ENCODE measurements at places on chromosomes 1 and 21. TPM values are rescaled to one million over a fixed set of nuclear protein-coding genes. Genes with fewer than 3 reads are reported as not detected.

Gene GDAP2
- 31.7 TPM for total RNA-seq

Gene ACADM
- total RNA-seq = 53.4 TPM

Gene ZBTB17
- total RNA-seq = 51.5 TPM

Gene C8B
- not detected for total RNA-seq

Gene WDR64
- not detected for total RNA-seq

Gene OR6K6
- total RNA-seq = not detected

Gene ZSWIM5
- total RNA-seq = 1.3 TPM

Gene LCE1B
- not detected for total RNA-seq

Gene NPHS2
- not detected for total RNA-seq

DNA sequence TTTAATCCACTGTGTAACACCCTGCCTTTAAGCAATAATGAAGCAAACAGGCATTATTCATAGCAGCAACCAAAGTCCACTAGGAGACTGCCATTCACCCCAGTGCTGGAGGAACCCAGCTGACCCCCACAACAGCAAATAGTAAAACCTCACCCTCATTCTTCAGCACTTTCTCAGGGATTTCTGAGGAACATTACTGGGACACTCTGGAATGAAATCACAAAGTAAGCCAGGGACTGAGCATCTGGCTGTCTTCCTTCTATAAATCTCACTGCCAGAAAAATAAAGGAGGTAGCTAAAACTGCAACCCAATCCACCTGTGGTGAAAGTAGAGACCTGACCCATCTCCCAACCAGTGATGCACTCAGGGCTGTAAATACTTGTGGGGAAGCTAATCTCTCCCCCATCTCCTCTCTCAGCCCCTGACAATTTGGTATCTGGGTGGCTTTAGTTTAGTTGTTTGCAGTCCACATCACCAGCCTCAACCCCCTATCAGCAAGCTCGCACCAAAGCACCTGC, 47.1 kb downstream of the COL6A1 start:
- H3K4me3 ChIP-seq = no peak overlapping the region
- H3K27ac ChIP-seq = no peak overlapping the region
- H3K27me3 ChIP-seq = no peaks in the 10 kb centered on the region
- H3K36me3 ChIP-seq = no peaks in the 10 kb centered on the region

DNA sequence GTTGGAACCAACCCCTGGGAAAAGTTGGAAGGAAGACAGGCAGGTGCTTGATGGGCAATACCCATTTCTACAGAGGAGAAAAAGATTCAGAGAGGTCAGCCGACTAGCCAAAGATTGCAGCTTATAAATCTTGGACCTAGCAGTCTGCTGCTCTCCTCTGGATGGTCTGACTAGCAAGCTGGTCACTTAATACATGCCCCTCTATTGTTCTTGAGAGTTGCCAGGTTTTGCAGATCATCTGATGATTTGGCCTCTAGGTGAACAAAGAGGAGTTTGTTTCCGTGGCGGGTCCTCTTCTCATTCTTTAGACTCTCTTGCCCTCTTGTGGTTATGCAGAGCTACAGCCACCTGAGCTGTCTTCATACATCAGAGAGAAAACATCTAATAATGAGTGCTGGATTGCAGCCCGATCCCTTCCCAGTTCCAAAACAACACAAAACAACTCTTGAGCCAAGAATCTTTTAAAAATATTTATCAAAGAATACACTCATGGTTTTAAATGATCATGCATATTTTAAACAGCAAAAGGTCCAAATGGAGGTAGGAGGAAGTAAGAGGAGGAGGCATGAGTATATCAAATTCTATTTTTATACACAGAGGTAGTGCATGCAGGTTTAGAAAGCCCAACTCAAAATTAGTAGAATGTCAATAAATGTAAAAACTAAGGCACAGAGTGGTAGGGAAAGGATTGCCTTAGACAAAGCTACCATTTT, 115.7 kb downstream of the SLC30A10 start:
- DNase-seq = no peak
- H3K4me1 ChIP-seq = no peaks in the 10 kb centered on the region
- no peak overlapping the region for H3K4me3 ChIP-seq
- no peak overlapping the region for H3K27ac ChIP-seq
- no peaks in the 10 kb centered on the region for H3K36me3 ChIP-seq

DNA sequence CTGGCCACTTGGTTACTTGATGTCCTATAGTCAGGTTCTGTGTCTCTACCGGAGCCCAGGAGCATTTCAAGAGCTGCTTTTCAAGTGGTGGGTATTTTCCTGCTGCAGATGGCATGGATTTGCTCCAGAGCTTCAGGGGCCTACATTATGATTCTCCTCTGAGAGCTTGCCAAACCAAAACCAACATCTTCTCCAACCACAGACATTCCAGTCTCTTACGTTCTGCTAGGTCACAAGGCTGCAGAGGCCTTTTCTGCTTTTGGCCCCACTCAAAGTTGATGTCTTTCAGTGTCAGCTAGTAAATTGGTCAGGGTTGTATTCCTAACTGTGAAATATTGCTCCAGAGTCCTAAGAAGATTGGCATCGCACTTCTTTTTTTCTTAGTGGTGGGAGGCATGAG, 14.7 kb upstream of the AQP10 start:
- no peak for DNase-seq
- H3K36me3 ChIP-seq = no peaks in the 10 kb centered on the region
- no peak overlapping the region for H3K4me3 ChIP-seq
- H3K27ac ChIP-seq = no peak overlapping the region
- H3K27me3 ChIP-seq = no peaks in the 10 kb centered on the region
- H3K4me1 ChIP-seq = no peaks in the 10 kb centered on the region

GRCh38 chr1:154871374-154871773, 1.3 kb upstream of the KCNN3 start:
- H3K27me3 ChIP-seq = peaks cover 13% of the 10 kb centered on the region
- no peaks in the 10 kb centered on the region for H3K36me3 ChIP-seq
- no peak overlapping the region for H3K27ac ChIP-seq
- DNase-seq = no peak
- H3K4me1 ChIP-seq = no peaks in the 10 kb centered on the region

GRCh38 chr1:247331525-247332214, at the start of gene ZNF496:
TSS of gene ZNF496 (minus strand) at chr1:247331867. CDS start at chr1:247329578, 2,289 bp downstream.
- H3K36me3 ChIP-seq = peaks cover 3% of the 10 kb centered on the region
- no peaks in the 10 kb centered on the region for H3K27me3 ChIP-seq
- peak; percentile 55 for DNase-seq
- H3K27ac ChIP-seq = peak within 1 kb of the TSS; percentile 69
- H3K4me1 ChIP-seq = peaks cover 10% of the 10 kb centered on the region
- peak within 1 kb of the TSS; percentile 63 for H3K4me3 ChIP-seq

DNA sequence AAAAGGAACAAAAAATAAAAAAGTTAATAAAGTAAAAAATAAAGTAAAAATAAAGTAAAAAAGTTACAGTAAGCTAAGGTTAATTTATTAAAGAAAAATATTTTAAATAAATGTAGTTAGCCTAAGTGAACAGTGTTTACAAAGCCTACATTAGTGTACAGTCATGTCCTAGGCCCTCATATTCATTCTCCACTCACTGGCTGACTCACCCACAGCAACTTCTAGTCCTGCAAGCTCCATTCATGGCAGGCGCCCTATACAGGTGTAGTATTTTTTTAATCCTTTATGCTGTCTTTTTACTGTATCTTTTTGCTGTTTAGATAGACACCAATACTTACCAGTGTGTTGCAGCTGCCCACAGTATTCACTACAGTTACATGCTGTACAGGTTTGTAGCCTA, 12.4 kb downstream of the ADAR start:
- no peak overlapping the region for H3K27ac ChIP-seq
- no peak overlapping the region for H3K4me3 ChIP-seq
- no peak for DNase-seq
- no peaks in the 10 kb centered on the region for H3K27me3 ChIP-seq
- peaks cover 77% of the 10 kb centered on the region for H3K36me3 ChIP-seq
- no peaks in the 10 kb centered on the region for H3K4me1 ChIP-seq

GRCh38 chr1:226706684-226707083, 32.4 kb downstream of the ITPKB start:
- H3K27me3 ChIP-seq = no peaks in the 10 kb centered on the region
- H3K36me3 ChIP-seq = peaks cover 3% of the 10 kb centered on the region
- DNase-seq = no peak
- no peak overlapping the region for H3K27ac ChIP-seq

- H3K27me3 ChIP-seq = no peaks in the 10 kb centered on the region
- DNase-seq = no peak
- H3K36me3 ChIP-seq = no peaks in the 10 kb centered on the region
Measured at GRCh38 chr1:46437723-46438122, 43.6 kb downstream of the FAAH start.

DNA sequence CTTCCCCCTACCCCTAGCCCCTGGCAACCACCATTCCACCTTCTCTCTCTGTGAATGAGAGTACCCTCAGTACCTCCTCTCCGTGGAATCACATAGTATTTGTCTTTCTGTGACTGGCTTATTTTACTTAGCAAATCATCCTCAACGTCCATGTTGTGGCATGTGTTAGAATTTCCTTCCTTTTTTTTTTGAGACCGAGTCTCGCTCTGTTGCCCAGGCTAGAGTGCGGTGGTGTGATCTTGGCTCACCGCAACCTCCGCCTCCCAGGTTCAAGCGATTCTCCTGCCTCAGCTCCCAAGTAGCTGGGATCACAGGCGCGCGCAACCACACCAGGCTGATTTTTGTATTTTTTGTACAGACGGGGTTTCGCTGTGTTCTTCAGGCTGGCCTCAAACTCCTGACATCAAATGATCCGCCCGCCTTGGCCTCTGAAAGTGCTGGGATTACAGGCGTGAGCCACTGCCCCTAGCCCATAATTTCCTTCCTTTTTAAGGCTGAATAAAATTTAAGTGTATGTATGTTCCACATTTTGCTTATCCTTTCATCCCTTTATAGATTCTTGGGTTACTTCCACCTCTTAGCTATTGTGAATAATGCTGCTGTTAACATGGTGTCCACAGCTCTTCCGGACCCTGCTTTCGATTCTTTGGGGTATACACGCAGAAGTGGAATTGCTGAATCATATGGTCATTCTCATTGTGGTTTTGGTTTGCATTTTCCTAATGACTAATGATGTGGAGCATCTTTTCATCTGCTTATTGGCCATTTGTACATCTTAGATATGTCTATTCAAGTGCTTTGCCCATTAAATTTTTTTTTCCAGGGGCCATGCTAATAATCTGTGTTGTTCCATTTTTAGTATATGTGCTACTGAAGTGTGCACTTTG, 32.3 kb downstream of the ERRFI1 start:
- H3K4me3 ChIP-seq = no peak overlapping the region
- H3K4me1 ChIP-seq = no peaks in the 10 kb centered on the region
- no peak for DNase-seq
- H3K36me3 ChIP-seq = no peaks in the 10 kb centered on the region
- H3K27ac ChIP-seq = no peak overlapping the region

- no peak overlapping the region for H3K27ac ChIP-seq
- H3K4me1 ChIP-seq = no peaks in the 10 kb centered on the region
- no peak for DNase-seq
- H3K27me3 ChIP-seq = no peaks in the 10 kb centered on the region
Measured at GRCh38 chr1:50920409-50920808, 39.7 kb downstream of the FAF1 start.

DNA sequence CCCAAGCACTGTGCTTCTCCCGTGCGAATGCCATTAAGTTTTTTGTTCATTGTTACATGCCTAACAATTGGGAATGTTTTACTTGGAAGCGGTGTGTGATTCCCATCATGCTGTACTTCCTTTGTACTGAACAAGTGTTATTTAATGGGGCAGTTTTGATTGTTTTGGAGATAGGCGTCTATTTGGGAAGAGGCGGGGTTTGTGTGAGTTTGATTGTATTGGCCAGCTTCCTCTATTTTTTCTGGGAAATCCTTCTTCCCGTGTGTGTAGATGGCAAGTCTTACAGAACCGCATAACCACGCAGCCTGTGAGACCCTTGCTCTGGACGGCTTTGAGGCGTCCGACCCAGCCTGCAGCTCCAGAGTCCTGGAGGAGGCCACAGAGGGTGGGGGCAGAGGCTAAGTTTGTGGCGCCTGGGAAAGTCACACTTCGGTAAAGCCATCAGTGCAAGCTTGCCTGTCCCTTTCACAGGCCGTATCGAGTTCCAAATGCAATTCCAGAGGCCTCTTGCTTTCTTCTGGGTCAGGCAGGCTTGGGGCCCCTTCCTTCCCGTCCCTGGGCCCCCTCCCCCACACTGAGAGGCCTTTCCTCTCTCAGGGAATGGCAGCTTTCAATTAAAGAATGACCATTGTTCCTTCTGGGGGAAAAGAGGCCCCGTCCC, 210.3 kb downstream of the TOMM20 start:
- H3K27me3 ChIP-seq = no peaks in the 10 kb centered on the region
- H3K4me3 ChIP-seq = no peak overlapping the region
- no peaks in the 10 kb centered on the region for H3K36me3 ChIP-seq
- DNase-seq = no peak
- H3K27ac ChIP-seq = no peak overlapping the region
- peaks cover under 1% of the 10 kb centered on the region for H3K4me1 ChIP-seq

- no peaks in the 10 kb centered on the region for H3K4me1 ChIP-seq
- H3K36me3 ChIP-seq = no peaks in the 10 kb centered on the region
- DNase-seq = no peak
- no peaks in the 10 kb centered on the region for H3K27me3 ChIP-seq
- no peak overlapping the region for H3K4me3 ChIP-seq
Measured at GRCh38 chr1:234498448-234499118, 19.6 kb upstream of the TARBP1 start.

- H3K36me3 ChIP-seq = no peaks in the 10 kb centered on the region
- no peak for DNase-seq
- no peak overlapping the region for H3K27ac ChIP-seq
- H3K4me1 ChIP-seq = no peaks in the 10 kb centered on the region
- no peaks in the 10 kb centered on the region for H3K27me3 ChIP-seq
Measured at GRCh38 chr1:247378334-247379073, 37.5 kb upstream of the NLRP3 start.

GRCh38 chr1:24437631-24438396, 22.2 kb downstream of the NIPAL3 start:
- H3K4me3 ChIP-seq = no peak overlapping the region
- H3K36me3 ChIP-seq = peaks cover 13% of the 10 kb centered on the region
- H3K4me1 ChIP-seq = peaks cover 9% of the 10 kb centered on the region

DNA sequence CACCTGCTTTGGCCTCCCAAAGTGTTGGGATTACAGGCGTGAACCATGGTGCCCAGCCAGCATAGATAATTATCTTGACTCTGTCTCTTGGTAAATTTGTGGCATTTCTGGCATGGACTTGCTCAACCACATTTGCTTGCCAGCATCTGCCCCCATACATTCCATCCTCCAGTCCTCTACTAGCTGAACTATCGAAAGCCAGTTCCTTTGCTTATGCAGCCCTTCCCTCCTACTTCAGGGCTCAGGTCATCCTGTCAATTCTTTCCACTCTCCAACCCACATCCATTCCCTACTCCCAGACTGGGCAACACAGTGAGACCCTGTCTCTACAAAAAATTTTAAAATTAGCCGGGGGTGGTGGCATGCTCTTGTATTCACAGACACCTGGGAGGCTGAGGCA, 13.0 kb upstream of the UQCRHL start:
- H3K36me3 ChIP-seq = no peaks in the 10 kb centered on the region
- DNase-seq = no peak
- no peaks in the 10 kb centered on the region for H3K4me1 ChIP-seq
